ENCODE measurements at places on chromosomes 6 and 20. TPM values are rescaled to one million over a fixed set of nuclear protein-coding genes. Genes with fewer than 3 reads are reported as not detected.

The CD24 gene
- total RNA-seq = 0.28 TPM

The TP53TG5 gene
- not detected for total RNA-seq

DNA sequence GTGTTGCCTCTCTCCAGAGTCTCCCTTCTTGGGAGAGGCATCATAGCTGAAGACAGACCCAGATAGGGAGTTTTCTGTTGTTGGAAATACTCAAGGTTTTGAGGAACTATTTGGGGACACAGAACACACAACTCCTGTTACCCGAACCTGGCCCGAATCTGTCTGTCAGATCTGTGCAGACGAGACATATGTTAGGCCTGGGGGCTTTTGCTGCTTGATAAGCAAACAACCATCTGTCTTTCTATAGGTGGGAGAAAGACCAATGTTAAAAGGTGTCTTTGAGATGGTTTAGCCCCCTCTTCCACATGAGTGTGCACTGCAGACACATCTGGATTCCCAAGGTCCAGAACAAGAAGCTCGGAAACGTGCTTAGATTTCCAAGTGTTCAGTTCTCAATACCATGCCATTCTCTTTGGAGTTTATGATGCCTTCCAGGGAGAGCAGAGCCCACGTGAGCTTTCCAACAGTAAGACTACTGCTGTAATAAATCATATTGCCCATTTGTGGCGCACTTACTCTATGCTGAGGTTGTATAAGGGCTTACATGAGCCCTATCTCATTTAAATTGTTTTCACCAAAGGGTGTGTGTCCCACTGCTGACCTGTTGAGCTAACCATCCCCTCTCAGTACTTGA lies 3.8 kb upstream of the STX16 start:
- DNase-seq = no peak

The XKR7 gene
- total RNA-seq = not detected

DNA sequence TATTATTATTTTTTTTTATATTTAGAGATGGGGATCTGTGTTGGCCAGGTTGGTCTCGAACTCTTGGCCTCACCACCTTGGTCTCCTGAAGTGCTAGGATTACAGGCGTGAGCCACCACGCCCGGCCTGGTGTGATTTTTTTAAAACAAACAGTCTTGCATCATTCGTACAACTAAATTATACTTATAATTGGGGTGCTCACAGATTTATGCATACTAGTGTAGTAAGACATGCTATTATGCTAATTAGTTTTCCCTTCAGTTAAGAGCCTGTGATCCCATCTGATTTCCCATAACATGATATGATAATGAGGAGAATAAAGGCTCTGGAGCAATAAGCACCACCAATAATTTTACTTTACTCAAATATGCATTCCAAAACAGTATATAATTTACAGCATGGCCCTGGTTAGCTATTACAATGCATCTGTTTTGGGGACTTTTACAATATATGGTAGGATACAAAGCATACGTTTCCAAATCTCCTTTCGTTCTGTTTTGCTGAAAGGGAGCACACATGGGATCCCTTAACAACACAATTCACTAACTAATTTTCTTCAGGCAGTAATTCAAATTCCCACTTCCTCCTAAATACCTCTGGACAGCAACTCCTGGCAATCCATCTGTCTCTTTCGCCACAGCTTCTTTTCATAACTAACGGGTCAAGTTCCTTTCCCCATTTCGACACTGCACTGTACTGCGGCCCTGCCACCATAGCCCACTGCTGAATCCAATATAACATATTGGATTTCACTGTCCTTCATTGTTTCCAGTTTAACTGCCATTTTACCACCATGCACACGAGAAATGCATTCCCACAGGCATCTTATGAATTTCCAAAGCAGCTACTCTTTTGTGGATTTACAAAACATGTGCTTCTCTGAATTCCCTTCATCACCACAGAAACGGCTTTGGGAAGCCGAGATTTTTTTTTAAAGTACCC lies 1.7 kb downstream of the NUDT3 start:
- peak; percentile 71 for DNase-seq

The OR2H1 gene
- total RNA-seq = not detected

The HCRTR2 gene
- total RNA-seq = not detected

DNA sequence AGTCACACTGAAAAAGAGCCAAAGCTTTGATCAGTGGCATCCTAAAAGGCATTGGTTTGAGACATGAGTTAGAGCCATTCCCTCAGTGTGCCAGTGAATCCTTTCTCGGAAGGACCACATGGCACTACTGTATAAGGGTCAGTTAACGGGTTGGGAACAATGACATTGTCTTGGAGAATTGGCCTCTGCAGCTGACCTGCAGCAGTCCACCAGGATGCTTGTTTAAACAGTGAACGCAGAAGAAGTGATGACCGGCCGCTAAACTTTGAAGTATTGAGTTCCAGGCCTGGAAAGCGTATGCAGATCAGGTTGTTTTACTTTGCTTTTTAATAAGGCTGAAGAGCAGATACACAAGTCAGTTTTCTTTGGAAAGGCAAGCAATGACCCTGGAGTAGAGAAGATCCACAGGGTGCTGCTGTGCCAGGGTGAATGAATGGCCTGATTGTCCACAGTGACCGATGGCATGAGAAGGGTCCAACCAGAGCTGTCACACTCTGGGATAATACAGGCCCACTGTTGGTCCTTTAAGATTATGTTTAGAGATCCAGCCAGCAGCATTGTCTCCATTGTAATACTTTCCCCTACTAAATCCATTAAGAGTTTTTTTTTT lies 57.8 kb downstream of the GMPR start:
- no peak for DNase-seq

- DNase-seq = no peak
Observed at GRCh38 chr6:48150701-48151100, 39.7 kb upstream of the PTCHD4 start.
